ENCODE measurements at places on chromosomes 6 and 20. TPM values are rescaled to one million over a fixed set of nuclear protein-coding genes. Genes with fewer than 3 reads are reported as not detected.

DNA sequence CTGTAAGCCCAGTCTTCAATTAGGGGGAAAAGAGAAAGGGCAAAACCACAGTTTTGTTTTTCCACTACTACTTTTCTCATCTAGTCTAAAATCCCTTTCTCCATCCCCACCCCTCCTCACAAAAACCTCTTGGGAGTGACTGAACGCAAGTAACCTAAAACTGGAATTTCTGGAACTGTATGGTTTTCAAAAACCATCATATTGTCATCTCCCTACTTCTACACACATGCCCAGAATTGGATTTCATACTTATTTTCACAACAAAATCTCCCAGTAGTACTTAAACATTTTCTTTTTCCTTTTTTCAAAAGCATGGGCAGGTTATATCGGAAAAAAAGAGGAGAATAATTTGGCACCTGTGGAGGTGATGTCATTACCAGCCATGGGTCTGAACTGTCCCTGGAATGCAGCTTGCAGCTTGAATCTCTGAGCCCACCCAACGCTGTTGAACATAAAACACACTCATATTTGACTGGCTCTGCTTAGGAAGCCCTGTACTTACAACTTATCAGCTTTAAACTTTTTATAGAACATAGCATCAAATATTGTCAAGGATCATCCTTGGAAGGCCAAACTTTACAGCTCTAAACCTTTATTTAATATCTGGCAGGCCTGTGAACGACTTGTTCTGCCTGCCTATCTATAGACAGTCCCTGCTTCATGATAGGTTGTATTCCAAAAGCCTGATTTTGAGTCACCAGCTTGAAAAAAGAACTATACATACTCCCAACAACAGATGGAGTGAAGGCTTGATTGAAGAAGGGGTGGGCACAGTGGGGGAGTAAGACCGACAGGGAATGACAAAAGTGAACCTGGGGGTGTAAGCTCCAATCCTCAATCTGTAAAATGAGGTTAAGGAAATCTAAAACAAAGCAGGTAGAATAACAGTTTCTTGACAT lies 59.3 kb downstream of the EPB41L2 start:
- H3K4me1 ChIP-seq, result peaks cover 25% of the 10 kb centered on the region
- no peak overlapping the region for H3K4me3 ChIP-seq
- no peak for DNase-seq
- H3K27me3 ChIP-seq, result no peaks in the 10 kb centered on the region
- H3K27ac ChIP-seq, result peak overlapping the region; percentile 31

DNA sequence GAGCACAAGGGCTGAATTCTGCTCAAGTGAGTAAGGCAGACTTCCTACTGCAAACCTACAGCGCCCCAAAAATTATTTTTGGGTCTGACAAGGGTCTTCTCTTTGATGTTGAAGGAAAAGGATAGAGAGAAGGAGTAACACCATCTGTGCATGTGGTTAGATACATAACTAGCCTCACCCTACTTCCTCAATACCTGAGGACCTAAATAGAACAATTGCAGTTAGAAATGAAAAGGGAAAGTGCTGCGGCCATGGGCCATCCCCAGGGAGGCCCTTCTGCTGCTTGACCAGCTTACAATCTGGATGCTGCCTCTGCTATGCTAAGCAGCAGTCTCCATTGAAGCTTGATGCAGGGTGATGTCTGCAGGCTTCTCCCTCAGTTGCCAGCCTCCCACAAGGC lies 63.2 kb upstream of the ARMH2 start:
- no peak overlapping the region for H3K4me3 ChIP-seq
- H3K36me3 ChIP-seq, result no peaks in the 10 kb centered on the region
- H3K27ac ChIP-seq, result no peak overlapping the region
- no peaks in the 10 kb centered on the region for H3K27me3 ChIP-seq
- peaks cover 10% of the 10 kb centered on the region for H3K4me1 ChIP-seq

DNA sequence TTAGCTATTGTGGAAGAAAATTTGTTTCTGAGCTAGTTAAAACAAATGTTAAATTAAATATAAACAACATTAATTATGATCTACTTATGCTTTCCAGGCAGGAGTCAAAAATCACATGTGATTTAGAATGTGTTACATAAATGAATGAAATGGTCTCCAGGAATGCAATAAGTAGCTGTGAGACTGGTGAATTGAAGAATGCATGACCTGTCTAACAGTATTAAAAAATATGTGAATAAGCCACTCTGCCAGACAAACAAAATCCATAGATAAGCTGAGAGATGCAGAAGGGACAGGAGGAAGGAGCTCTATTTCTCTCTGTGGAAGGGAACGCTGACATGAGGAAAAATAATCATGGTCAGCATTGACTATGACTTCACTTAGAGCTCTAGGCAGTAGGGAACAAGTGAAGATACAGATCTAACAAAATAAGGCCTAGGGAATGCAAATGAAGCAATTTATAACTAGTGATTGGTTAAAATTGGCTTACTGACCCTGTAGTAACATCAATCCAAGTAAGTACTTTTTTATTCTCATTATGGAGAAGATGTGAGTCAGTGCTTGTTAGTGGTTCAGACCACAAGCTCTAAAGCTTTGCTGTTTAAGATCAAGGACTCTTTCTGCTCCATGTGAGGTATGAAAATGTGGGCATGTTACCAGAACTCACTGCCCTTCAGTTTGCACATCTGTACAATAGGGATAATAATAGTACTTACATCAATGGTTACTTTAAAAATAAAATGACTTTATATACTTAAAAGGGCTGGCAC lies 432.6 kb downstream of the MMUT start:
- H3K4me1 ChIP-seq, result no peaks in the 10 kb centered on the region
- no peak overlapping the region for H3K4me3 ChIP-seq
- no peak for DNase-seq
- no peaks in the 10 kb centered on the region for H3K36me3 ChIP-seq
- no peaks in the 10 kb centered on the region for H3K27me3 ChIP-seq
- H3K27ac ChIP-seq, result no peak overlapping the region

DNA sequence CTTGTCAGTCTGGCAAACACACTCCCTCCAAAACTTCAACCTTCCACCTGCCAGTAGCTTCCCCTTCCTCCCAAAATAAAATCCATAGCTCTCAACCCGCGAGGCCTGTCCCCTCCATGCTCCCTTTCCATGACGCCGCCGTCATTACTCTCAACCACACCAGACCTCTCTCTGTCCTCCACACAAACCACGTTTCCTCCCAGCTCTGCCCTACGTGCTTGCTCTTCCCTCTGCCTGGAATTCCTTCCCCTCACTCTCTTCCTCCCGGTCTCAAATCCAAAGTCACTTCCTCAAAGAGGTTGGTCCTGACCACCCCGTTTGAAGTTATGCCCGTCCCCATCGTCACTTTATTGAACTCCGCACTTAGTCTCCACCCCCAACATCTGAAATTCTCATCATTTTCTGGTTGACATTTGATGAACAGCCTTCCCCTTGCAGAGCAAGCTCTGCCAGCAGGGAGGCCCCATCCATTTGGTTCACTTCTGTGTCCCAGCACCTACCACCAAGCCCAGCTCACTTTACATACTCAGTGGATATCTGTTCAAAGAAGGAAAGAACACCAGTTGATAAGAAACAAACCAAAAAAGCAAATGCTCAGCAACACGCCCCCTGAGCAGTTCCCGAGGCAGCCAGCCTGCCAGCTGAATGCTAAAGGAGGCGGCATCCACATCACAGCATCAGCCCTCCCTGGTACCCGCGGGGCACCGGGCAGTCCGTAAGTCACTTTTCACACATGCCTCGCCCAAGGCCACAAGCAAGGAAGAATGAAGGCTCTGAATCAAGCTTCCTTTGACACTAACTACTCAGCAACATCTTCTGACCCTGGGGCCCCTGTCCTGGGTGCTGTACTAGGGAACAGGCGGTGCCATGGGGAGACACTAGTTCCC lies 125.0 kb downstream of the NFATC2 start:
- peaks cover 10% of the 10 kb centered on the region for H3K4me1 ChIP-seq
- no peaks in the 10 kb centered on the region for H3K27me3 ChIP-seq
- H3K27ac ChIP-seq, result no peak overlapping the region

Gene SYNGAP1
- 1.4 TPM for total RNA-seq

DNA sequence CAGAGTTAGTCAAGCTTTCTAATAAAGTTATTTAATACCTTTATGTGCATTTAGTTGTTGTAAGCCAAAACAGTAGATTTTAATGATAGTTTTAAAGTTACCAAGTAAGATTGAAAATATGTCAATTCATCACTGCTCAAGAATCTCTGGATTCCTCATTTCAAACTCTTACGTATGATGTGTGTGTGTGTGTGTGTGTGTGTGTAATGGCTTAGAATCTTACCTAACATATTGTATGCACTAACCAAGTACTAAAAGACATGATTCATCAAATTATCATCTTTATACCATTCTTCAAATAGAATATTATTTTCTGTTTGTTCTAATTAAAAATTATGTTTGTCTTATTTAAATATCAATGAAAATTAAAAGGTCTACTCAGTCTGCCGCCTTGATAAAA lies 41.5 kb upstream of the ZNF337 start:
- no peak for DNase-seq
- H3K27ac ChIP-seq, result no peak overlapping the region
- H3K27me3 ChIP-seq, result no peaks in the 10 kb centered on the region
- H3K36me3 ChIP-seq, result no peaks in the 10 kb centered on the region
- H3K4me3 ChIP-seq, result no peak overlapping the region

Gene PAK5
- total RNA-seq, result not detected

Gene HLA-DPA1
- 6.8 TPM for total RNA-seq

DNA sequence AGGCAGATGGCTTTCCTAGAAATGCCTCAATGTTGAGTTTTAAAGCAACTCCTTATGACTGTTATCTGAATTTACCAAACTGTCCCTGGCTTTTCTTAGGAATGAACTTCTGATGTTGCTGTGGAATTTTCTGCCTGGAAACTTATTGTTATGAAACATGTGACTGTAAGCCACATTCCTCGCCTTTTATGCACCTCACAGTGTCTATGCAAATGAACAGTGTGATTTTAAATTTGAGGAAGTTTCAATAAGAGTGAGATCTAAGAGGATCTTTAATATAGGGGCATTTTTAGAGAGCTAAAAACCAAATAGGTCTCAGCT lies 2.4 kb upstream of the CCR6 start:
- H3K4me1 ChIP-seq, result no peaks in the 10 kb centered on the region
- no peak for DNase-seq
- H3K27me3 ChIP-seq, result no peaks in the 10 kb centered on the region
- H3K36me3 ChIP-seq, result no peaks in the 10 kb centered on the region
- no peak overlapping the region for H3K4me3 ChIP-seq

DNA sequence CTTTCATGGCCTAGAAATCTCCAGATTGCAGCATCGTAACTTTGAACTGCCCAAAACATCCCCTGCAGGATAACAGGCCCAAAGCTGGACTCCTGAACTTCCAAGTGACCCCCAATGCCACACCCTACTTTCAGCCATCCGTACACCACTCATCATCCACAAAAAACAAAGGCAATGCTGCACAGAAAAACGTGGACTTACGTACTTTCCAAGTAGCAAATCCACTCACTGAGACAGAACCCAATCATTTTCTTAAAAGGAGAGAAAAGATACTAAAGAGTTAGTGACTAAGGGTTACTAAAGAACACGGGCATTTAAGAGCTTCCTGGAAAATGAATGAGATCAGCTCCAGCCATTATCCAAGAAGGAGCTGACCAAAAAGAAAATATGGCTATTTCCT lies 211.0 kb downstream of the WDR27 start:
- H3K36me3 ChIP-seq, result no peaks in the 10 kb centered on the region
- H3K4me1 ChIP-seq, result no peaks in the 10 kb centered on the region
- no peak overlapping the region for H3K27ac ChIP-seq
- no peak for DNase-seq
- H3K27me3 ChIP-seq, result no peaks in the 10 kb centered on the region

Gene ENTPD6
- 42.0 TPM for total RNA-seq

DNA sequence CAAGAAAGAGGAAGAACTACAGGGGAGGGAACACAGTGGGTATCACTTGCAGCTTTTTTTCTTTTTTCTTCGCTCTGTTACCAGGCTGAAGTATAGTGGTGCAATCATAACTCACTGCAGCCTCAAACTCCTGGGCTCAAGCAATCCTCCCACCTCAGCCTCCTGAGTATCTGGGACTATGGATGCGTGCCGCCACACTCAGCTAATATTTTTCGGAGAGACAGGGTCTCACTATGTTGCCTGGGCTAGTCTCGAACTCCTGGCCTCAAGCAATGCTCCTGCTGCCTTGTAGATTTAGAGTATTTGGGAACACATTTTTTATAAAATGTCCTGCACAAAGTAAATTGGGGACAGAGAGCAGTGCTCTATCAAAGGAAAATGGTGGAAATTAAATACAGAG lies 28.3 kb downstream of the PARD6B start:
- DNase-seq, result no peak
- no peak overlapping the region for H3K27ac ChIP-seq
- H3K4me3 ChIP-seq, result no peak overlapping the region
- no peaks in the 10 kb centered on the region for H3K36me3 ChIP-seq

Gene CD24
- 1.8 TPM for total RNA-seq

Gene TSPYL1
- total RNA-seq, result 83.7 TPM

GRCh38 chr6:149250951-149251350 lies 66.6 kb upstream of the TAB2 start:
- no peak for DNase-seq
- H3K36me3 ChIP-seq, result no peaks in the 10 kb centered on the region
- H3K4me3 ChIP-seq, result no peak overlapping the region
- no peaks in the 10 kb centered on the region for H3K27me3 ChIP-seq
- H3K4me1 ChIP-seq, result no peaks in the 10 kb centered on the region

DNA sequence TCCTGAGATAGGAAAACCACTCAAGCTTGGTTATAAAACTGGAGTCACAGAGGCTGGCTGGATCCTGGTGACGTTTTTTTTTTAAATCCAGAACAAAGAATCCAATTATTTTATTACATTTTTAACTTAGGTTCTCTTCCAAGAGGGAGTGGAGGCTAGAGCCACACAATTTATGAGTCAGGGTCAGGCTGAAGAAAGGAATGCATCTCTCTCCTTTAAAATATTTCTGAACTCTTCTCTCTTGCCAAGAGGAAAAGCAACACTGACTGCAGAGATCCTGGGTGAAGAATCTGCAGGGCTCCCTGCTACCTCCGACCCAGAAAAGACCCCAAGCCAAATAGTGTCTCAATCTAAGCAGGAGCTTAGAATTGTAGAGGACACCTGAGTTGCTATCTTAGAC lies 88.5 kb upstream of the SSTR4 start:
- H3K27ac ChIP-seq, result no peak overlapping the region
- H3K4me3 ChIP-seq, result no peak overlapping the region
- H3K36me3 ChIP-seq, result no peaks in the 10 kb centered on the region
- no peaks in the 10 kb centered on the region for H3K4me1 ChIP-seq
- H3K27me3 ChIP-seq, result no peaks in the 10 kb centered on the region

Gene TBXT
- not detected for total RNA-seq

DNA sequence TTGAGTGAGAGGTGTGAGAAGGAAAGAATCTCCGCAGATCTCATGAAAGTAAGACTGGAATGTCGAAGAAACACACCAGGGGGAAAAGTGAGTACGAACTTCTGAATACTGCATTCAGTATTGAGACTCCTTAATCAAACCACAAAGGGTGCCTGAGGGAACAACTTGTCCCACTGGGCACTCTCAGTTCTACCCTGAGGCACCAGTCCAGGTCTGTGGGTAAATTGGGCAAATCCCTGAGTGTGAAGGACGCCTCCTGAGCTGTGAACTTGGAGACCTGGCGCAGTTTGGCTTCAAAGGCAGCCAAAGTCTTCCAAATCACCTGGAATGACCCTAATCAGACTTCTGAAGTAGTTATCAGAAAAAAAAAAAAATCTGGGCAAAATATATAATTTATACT lies 329.7 kb downstream of the BTBD9 start:
- no peaks in the 10 kb centered on the region for H3K36me3 ChIP-seq
- no peak overlapping the region for H3K27ac ChIP-seq
- H3K4me1 ChIP-seq, result peaks cover 35% of the 10 kb centered on the region
- DNase-seq, result peak; percentile 53
- H3K27me3 ChIP-seq, result no peaks in the 10 kb centered on the region

- H3K4me3 ChIP-seq, result no peak overlapping the region
- H3K36me3 ChIP-seq, result no peaks in the 10 kb centered on the region
- no peaks in the 10 kb centered on the region for H3K4me1 ChIP-seq
Measured at GRCh38 chr6:90938122-90938521, 351.2 kb upstream of the MAP3K7 start.

Data from gastrocnemius medialis (tissue), 4 donors.